Left forelimb (tissue), 1 donor: ENCODE measurements at places on chromosomes 11 and 22.

- DNase-seq: no peak
These were observed 194.6 kb downstream of the INSC start for GRCh38 chr11:15309296-15309695.

DNA sequence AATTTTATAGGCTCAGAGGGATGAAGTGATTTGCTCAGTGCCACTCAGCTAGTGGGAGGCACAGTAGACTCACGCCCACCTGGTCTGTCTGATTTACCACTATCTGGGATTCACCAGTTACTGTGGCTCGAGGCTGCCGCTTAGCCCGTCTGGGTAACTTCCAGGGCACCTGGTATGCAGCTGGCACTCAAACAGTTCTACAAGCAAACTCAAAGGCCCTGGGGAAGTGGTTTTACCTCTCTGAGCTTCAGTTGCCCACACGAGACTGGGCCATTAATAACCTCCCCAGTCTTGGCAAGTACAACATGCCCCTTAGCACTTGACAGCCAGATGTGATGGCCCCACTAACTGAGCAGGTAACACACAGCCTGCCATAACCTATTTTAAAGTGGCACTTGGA, 2.6 kb downstream of the GDPD5 start:
- no peak for DNase-seq

GRCh38 chr11:21927628-21928027, 265.3 kb upstream of the ANO5 start:
- no peak for DNase-seq

- DNase-seq: no peak
These were observed 32.8 kb downstream of the FAM227A start for GRCh38 chr22:38623351-38623750.

- no peak for DNase-seq
These were observed 65.9 kb downstream of the SNX19 start for GRCh38 chr11:130850185-130850944.

GRCh38 chr11:119934866-119935265, 203.0 kb downstream of the TRIM29 start:
- no peak for DNase-seq

DNA sequence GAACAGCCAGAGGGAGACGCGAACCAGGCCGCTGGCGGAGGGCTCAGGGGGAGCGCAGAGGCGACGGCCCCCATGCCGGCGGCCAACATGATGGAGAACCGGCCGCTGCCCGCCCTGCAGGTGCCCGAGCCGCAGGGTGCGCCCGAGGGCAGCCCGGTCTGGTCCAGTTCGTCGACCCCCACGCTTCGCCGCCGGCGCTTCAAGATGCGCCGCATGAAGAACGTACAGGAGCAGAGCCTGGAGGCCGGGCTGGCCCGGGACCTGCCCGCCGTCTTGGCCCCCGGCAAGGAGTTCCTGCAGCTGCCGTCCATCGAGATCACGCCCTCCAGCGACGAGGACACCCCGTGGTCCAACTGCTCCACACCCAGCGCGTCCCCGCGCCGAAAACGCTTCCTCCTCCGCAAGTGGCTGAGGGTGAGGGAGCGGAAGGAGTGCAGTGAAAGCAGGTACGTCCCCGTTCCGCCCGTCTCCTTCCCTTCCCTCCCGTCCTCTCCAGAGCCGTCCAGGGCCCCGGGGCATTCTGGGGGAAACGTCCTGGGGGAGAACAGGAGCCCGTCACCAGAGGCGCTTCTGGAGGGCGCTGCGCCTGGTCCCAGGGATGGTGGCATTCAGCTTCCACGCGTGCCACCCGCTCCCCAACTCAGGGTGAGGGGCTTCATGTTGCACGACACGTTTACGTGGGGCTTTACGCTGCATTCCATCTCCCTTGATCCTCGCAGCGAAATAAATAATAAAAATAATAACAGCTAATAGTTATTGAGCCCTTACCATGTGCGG, 840 bp downstream of the GRAMD1B start:
- DNase-seq: peak; percentile 72

DNA sequence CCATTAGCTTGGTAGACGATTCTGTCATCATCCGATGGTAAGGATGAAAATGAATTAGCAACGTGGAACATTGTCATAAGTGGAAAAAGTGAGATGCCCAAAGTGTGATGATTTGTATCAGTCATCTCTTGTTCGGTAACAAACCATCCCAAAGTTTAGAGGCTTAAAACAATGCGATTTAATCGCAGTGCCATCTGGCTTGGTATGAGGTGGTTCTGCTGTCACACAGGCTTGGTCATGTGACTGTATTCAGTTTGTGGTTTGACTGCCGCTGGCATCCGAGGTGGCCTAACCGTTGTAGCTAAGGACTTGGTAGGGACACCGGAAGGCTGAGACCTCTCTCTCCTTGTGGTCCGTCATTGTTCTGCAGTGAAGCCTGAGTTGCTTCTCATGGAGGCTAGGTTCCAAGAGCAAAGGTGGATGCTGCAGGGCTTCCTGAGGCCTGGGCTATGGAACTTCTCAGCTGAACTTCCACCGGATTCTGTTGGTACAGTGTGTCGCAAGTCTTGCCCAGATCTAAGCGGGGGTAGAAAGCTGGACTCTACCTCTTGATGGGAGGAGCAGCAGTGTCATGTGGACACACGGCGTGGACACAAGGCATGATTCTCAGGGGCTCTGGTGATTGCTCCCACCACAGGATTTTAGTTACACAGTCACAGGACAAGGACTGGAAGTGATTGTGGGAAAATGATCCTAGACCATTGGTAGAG, 36.3 kb downstream of the BCR start:
- DNase-seq: peak; percentile 56

- peak; percentile 55 for DNase-seq
These were observed 6.7 kb downstream of the MUC5B start for GRCh38 chr11:1229471-1230120.

DNA sequence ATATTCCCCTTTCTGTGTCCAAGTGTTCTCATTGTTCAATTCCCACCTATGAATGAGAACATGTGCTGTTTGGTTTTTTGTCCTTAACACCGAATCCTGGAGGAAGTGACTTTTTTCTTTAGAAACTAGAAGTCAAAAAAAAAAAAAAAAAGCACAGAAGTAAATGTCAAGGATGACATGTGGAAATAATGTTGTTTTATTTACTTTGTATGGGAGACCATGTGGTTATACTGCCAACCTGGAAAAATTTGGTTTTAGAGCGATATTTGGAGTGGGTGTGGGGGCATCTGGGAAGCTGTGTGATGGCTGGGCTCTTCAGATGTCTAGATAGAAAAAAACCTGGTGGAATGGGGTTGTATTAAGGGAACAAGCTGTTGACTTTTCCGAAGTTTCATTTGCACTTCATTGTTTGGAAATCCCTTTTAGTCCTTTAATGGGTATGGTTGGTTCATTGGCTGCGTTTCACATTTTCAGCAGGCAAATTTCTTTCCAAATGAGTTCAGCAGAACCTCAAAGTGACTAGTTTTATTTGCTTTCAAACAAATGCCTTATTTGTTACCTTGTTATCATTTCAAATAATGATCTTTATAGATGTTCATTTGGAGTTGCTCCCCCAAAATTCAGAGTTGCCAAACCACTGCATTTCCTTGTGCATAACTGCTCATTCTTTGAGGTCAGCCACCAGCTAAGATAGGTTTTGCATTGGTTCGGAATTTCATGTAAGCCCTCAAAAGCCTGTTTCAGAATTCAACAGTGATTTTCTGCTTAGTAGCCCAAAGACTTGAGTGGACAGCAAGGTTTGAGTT, 508.2 kb downstream of the METTL15 start:
- DNase-seq: no peak

GRCh38 chr11:69080257-69080995, 31.7 kb downstream of the TPCN2 start:
- no peak for DNase-seq

DNA sequence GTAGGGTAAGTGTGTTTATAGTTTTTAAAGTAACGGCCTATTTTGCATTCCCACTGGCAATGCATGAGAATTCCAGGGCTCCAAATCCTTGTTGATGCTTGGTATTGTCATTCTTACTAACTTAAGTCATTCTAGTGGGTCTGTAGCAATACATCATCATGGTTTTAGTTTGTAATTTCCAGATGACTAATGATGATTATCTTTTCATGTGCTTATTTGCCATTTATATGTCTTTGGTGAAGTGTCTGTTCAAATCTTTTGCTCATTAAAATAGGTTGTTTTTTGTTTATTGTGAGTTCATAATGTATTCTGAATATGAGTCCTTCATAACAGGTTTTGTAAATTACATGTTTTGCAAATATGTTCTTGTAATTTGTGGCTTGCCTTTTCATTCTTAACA, 31.2 kb downstream of the MTMR3 start:
- no peak for DNase-seq

- no peak for DNase-seq
These were observed 100.8 kb upstream of the MTMR2 start for GRCh38 chr11:96024666-96025065.

- DNase-seq: no peak
These were observed 49.5 kb upstream of the B3GNT6 start for GRCh38 chr11:76984743-76985142.

DNA sequence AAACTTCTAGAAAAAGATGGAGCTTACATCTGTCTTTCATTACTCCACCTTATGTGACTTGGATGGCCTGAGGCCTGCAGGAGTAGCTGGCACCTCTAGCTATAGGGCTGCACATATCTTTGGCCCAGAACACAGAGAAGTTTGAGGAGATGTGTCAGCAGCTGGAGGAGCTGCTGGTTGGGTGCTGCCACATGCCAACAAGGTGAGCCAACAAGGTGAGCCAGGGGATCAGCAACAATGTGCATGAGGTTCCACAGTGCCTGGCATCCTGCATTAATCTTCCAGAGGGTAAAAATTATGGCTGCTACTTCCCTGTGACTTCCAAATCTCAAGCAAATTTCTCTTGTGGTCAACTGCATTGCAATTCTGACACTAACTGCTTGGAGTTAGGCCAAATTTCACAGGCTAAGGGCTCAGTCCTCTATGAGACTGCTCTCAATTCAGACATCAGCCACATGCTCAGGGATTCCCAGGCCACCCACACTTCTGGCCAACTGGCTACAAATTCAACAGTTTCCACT, 16.0 kb downstream of the RBM7 start:
- no peak for DNase-seq

DNA sequence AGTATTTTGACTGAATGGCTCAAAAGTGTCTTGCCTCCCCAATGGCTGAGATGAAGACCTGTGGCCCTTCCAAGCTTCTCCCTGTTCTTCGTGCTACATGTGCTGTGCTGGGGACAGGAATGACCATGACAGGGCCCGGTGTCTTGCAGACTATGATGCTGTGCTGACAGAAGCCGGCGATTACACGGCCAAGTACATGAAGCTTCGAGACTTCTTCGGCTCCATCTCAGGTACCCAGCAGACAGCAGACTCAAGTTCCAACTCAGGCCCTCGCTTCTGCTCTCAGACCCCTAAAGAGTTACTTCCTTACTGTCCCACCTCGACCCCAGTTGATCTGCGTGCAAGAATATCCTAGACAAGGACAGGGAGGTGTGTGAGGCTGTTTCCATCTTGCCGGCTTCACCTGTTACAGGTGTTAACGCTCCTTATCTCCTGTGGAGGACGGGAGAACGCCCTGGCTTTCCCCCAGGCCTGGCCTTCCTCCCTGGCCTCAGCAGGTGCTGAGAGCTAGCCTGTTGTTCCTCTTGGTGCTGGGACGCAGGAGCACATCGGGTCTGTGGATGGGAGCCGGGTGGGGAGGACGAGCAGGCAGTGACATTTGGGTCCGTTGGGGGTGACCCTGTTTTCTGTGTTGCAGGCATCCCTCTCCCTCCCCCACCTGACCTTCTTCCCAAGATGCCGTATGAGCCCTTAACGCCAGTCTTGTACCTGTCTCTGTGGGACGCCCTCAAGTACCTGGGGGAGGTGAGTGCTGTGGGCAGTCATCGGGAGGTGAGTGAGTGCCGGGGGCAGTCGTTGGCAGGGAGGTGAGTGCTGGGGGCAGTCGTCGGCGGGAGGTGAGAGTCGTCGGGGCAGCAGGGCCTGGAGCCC, 38.1 kb downstream of the GLB1L2 start:
- no peak for DNase-seq

DNA sequence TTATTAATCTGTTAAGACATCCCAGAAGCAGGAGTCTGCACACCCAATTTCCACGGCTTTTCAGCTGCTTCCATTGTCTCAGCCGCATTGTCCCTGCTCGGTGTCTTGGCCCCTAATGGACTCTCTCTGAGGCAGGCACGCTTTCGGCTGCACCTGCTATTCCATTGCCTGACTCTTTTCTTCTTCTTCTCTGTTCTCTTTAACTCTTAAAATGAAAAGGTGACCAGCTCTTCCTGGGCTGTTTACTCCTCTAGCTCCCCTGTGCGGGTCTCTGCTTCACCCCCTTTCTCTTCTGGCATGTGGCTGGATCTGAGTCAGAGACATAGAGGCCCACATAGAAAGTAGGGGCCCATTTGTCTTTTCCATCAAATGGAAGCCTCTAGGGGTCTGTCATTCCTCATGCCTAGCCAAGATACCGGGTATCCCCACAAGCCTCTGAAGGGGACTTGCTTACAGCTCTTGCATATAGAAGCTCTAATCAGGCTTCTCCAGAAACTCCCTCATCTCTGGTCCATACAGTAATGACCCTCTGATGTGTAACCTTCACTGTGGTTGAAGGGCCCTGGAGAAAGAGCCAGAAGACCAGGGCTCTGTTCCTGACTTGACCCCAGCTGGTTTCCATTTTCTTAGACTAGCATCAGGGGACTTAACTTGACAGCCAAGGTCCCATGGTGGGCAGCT, 243.9 kb downstream of the ST3GAL4 start:
- no peak for DNase-seq

DNA sequence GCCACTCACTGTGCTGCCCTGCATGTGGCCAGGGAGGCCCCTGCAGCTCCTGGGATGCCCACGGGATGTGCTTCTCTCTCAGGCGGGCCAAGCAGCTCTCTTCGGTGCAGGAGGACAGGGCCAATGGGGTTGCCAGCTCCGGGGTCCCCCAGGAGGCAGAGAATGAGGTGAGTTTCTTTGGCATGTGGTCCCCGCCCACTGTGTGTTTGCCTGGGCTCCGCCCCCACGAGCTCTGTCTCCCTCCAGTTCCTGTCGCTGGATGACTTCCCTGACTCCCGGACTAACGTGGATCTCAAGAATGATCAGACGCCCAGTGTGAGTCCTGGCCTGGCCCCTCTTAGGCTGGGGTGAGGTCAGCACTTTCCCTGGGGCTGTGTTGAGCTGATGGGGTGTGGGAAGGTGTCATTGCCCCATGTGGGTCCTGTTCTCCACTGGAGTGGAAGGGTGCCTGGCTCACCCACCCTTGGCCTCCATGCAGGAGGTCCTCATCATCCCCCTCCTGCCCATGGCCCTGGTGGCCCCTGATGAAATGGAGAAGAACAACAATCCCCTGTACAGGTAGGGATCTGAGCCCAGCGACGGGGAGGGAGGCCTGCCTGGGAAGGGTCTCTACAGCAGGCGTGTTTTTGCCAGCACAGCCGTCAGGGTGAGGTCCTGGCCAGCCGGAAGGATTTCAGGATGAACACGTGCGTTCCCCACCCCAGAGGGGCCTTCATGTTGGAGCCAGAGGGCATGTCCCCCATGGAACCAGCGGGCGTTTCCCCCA, 7.7 kb downstream of the SCO2 start:
- DNase-seq: no peak

DNA sequence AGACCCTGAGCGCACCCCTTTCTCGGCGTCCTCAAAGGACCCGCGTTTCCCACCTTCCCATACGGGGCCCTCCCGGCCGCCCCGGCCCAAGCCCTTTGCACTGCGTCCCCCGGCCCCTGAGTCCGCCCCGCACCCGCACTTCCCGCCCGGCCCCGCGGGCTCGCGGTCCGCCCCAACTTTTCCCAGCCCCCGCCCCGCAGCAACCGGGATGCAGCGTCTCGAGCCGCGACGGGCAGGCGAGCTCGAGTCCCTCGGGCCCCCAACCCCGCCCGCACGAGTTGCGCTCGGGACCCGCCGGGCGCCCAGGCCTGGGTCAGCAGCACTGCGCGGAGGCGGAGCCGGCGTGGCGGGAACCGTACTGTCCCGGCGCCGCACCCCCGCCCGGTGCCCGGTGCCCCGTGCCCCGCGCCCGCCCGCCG, 371 bp downstream of the SMCO4 start:
- DNase-seq: no peak
